ENCODE measurements at places on chromosomes 3 and 15.

- DNase-seq, result no peak
Observed at GRCh38 chr3:45453083-45453482, 64.7 kb downstream of the LARS2 start.

- no peak for DNase-seq
Observed at GRCh38 chr3:51970606-51971300, 3.1 kb downstream of the ABHD14B start.

DNA sequence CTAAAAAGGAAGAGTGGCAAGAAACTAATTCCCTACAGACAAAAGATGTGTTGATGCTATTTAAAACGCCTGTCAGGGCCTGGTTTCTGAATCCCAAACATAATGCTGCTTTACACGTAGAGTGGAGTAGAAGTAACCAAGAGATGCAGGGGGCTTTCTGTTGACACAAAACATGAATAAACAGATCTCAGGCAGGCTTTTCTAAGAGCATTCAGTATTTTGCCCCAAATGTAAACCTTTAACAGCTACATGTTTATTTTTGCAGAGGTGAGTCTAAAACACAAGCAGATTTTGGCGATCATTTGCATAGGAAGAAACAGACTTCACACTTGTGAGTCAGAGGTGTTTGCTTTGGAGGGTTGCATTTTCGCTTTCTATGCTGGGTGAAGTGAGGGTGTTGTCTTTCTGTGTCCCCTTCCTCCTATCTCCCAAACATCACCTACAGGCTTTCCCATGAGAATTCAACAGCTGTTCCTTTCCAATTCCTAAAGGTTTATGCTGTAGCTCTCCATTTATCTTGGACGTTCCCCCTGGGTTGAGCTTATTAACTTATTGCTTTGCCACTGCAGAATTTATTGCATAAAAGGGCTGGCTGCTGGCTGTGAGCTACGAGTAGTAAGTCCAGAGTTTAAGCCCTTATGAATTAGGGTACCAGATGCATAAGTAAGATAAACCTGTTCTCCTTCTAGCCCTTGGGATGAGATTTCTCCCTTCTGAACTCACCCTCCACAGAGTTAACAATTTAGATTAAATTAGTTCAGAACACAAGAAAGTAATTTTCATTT is 156.7 kb downstream of the DIPK2A start:
- DNase-seq, result peak; percentile 14

DNA sequence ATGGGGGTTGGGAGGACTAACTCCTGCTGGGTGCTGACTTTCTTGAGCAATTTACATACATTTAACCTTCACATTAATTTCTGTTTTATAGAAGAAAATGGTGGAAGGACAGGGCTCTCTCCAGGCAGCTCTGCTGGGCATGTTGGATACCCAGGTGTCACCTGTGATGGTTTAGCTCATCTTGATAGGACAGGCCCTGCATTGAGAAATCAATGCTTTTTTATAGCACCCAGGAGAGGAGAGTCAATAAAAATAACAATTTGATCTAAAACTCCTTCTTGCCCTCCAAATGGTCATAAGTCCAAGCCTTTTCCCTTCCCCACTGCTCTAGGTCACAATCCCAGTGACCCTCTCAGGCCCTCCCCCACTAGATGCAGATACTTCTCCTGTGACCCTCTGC is 48.3 kb upstream of the RBP1 start:
- no peak for DNase-seq

GRCh38 chr3:9110802-9111201 is 138.6 kb downstream of the SRGAP3 start:
- DNase-seq, result no peak

GRCh38 chr3:140842984-140843649 is 98.5 kb upstream of the SLC25A36 start:
- no peak for DNase-seq

DNA sequence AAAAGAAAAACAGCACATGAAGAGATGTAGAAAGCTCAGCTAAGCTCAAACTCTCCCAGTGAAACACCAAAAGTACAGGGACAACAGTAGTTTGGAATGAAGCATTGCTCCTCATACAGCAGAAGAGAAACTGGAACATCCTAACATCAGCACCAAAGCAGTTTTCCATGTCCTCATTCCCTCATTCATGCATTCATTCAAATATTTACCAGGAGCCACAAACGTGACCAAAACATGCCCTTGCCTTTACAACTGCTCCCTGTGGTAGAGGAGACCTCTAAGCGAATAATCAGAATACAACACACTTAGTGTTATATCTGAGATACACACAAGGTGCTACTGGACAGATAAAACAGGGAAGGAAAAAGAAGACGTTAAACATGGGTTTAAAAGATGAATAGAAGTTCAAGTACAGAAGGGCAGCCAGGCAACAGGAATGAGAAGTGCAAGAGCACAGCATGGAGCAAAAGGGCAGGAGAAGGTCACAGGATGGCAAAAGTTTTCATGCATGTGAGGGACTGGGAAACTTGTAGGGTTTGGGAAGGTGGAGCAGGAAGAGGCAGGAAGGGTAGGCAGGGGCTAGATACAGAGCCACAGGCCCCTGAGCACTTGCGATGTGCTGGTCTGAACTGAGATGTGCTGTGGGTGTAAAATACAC is 58.5 kb upstream of the LMCD1 start:
- DNase-seq, result no peak

DNA sequence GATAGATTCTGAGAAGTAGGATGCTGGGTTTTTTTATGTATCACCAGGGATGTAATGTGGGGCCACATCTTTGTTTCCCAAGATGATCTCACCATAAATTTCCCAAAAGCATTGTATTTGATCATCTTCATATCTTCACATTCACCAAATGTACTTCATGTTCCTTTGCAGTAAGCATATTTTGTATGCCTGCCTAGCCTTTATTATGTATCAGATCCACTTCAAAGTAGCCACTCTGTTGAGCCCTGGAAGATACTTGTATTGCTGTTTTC is 14.2 kb upstream of the GATM start:
- DNase-seq, result no peak

DNA sequence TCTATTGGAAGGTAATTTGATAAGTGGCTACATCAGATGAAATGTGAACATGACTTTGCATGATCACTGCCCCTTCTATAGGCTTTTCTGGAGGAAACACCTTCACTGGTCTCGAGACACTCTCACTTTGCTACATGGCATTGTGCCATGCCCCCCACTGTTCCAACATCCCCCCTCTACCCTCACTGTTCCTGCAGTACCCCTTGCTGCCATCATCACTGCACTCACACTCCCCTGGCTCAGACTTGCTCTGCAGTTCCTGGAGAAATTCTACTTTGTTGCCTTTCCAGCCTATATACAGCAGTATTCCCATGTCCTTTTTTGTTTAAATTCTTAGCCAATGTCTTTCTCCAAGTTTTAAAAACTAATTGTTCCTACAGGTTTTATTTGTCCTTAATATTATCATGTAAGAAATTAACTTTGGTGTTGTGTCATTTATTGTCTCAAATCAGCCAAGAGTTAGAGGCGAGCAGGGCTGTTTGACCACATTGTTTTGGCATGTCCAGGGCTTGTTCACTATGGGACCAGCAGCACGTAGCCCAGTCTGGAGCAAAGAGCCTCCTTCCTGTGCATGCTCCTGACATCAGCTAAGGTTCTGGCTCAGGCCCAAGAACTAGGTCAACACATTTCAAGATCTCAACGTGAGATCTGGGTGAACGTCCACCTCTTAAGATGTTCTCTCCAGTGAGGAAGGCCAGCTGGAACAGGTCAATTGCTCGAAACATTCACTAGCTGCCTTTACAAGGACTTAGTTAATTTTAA is 246.4 kb downstream of the SLC9A9 start:
- DNase-seq, result no peak

GRCh38 chr3:123870033-123870432 is 14.1 kb downstream of the MYLK start:
- no peak for DNase-seq

DNA sequence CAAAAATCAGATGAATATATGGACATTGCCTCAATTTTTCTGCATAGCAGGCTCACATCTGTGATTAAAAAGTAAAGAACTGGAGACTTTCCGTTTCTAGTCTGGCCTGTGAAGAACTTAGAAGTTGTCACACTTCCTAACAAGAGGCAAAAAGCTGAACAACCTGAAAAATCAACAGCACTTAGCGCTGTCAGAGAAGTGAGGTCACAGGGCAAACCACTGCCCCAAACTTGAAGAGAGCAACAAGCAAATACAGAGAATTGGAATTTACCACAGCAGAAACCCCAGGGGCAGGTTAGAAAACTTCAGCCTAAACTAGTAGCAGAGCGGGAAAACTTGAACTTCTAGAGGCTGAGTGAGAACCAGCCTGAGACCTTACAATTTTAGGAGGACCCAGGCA is 38.9 kb downstream of the CCDC54 start:
- no peak for DNase-seq

DNA sequence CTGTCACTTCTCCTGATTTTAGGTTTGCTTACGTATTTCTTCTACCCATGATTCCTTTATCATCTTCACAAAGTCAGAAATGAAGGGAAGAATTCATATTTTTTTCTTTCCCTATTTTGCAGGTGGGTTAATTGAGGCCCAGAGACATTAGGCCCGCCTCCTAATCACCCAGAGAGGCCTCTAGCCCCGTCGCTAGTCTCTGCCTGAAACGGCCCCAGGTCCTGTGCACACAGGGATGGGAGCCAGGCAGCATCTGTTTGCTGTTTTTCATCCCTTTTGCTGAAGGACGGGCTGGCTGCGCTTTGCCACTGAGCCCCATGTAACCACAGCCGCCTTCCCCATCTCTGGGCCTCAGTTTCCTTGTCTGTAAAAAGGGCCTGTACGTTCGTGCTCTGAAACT is 135.9 kb downstream of the FBLN2 start:
- DNase-seq, result no peak

GRCh38 chr15:74776821-74777768 is 4.8 kb upstream of the CSK start:
- DNase-seq, result no peak

DNA sequence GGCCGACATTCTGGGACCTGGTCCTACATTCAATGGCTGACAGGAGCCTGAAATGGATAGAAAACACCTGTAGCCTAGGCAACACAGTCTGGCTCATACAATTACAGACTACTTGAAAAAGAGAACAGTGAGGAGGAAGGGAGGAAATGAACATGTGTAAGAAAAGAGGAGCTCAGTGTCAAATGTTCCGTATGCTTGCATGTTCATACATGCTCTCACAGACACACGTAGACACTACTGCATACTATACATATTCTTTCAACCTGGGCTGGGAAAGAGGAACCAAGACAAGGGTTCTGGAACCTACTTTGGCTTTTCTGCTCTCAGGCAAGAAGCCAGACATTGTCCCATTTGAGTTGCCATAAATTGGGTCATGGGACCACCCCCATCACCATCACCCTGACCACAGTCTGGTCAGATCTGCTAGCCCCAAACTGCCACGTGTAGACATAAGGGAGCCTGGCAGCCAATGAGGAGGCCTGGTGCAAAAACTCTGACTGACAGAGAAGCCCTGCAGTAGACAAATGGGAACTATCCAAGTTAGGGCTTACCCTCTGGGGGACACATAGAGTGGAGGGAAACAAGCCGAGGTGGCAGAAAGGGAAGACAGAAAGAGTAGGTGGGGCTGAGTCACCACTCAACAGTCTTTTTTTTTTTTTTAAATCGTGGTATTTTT is 310.0 kb downstream of the SHQ1 start:
- no peak for DNase-seq

GRCh38 chr15:63250312-63250965 is 27.0 kb upstream of the APH1B start:
- DNase-seq, result no peak

GRCh38 chr15:97903971-97904572 is 56.4 kb upstream of the ARRDC4 start:
- DNase-seq, result peak; percentile 36

DNA sequence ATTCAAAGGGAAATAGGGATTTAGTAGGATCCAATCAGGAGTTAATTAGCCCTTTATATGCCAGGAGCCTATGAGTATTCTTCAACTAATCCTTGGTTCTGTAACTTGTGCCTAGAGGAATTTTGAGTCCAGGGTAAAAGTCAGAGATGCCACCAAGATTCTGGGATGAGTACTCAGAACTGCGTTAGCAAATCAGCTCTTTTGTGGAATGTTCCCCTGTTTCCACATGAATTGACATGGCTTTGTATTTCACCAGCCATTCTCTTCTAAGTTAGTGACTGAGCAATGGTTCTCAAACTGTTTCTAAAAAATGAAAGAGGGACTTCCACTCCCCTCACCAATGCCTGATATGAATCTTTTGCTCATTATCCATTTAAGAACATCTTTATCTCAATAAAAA is 508.7 kb downstream of the SOX2 start:
- no peak for DNase-seq

- peak; percentile 1 for DNase-seq
Observed at GRCh38 chr3:197753263-197753662, 3.6 kb downstream of the FYTTD1 start.

- DNase-seq, result no peak
Observed at GRCh38 chr3:189563853-189564563, 67.2 kb upstream of the TP63 start.

DNA sequence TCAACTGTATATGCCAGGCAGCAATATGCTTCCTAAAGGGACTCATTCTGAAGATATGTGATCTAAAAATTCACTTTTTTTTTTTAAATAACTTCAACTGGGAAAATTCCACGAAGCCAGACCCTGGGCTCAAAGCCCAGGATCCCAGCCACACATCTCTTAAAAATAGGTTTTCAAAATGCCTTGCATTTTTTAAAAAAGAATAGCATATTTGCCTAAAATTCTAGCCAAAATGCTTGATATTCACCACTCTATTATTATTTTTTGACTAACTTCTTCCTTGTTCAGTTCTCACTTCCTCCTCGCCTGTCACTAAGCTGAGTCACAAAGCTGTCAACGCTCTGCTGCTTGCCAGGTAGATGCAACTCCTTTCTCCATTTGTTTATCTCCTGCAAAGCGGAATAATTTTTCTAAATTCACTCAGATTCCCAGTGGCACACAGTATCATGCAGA is 28.0 kb upstream of the VGLL4 start:
- DNase-seq, result no peak

GRCh38 chr3:54790051-54790450 is 137.8 kb downstream of the LRTM1 start:
- DNase-seq, result no peak

DNA sequence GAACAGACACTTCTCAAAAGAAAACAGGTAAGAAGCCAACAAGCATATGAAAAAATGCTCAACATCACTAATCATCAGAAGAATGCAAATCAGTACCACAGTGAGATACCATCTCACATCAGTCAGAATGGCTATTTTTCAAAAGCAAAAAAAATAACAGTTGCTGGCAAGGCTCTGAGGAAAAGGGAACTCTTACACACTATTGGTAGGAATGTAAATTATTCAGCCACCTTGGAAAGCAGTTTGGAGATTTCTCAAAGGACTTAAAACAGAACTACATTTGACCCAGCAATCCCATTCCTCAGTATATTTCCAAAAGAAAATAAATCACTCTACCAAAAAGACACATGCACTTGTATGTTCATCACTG is 95.6 kb downstream of the APBA2 start:
- no peak for DNase-seq

GRCh38 chr3:72587282-72587681 is 261.0 kb downstream of the SHQ1 start:
- no peak for DNase-seq

DNA sequence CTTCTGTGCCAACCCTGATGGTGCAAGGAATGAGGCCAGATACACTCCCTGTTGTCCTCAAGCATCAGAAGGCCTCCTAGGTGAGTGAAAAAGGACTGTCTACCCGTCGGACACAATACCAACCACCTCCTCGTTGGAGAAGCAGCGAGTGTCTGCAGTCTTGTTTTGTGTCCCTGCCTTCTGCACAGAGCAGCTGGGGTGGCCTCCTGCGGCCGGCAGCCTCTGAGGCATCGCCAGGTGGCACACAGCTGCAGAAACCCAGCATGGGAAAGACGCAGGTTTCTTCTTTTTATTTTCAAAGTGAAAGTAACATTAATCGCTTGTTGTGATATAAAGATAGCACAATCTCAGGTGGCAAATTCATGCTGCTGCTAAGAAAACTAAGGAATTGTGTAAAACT is 509.9 kb downstream of the OCA2 start:
- DNase-seq, result no peak
